ENCODE measurements at places on chromosomes 1 and 21.

- no peak for DNase-seq
Observed at GRCh38 chr1:246000638-246001015, 506.5 kb downstream of the SMYD3 start.

- DNase-seq: no peak
Observed at GRCh38 chr1:78601068-78601467, 19.2 kb upstream of the IFI44L start.

GRCh38 chr1:230065571-230065970 lies 1.5 kb upstream of the GALNT2 start:
- DNase-seq: no peak

DNA sequence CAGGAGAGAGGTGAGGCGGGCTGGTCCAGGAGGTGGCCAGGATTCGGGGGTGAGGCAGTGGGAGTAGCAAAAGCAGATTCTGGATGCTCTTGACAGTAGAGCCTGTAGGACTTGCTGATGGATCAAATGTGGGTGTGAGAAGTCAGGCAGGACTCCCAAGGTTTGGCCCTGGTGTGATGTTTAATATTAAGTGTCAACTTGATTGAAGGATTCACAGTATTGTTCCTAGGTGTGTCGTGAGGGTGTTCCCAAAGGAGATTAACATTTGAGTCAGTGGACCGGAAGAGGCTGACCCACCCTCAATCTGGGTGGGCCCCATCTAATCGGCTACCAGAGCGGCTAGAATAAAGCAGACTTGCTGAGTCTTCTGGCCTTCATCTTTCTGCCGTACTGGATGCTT lies 6.8 kb upstream of the RAB4A start:
- DNase-seq: no peak

DNA sequence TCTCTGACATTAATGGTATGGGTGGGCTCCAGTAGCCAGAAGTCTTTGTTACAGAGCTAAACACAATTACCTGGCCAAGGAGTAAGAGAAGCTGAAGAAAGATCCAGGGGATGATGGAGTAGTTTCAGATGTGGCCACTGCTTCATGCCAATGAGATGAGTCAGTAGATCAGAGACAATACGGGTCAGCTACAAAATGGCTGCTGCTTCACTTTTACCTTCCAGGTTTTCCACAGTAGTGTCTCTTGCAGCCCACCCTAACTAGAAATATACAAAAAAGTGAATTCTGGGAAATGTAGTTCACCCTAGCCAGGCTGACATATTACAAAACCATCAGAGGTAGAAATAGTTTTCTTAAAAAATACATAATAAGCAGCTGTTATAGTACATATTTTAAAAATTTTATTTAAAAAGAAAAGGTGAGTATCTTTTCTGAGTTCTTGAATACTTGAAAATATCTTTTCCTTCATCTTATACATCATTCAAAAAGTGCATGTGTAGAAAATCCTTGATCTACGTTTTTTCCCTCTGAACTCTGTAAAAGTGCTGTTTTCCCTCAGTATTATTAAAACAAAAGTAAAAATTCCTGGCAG lies 36.1 kb downstream of the LRIF1 start:
- no peak for DNase-seq

DNA sequence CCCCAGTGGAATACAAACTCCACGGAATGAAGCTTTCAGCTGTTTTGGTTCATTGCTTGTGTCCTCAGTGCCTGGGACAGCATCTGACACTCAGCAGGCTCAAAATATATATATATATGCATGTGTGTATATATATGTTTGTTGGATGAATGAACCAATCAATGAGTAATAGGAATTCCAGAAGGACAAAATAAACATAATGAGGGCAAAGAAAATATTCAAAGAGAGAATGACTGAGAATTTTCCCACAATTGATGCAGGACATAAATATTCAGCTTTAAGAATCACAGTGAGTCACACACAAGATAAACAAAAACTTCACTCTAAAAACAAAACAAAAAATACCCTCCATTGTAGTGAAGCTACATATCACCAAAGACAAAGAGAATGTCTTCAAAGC lies 64.0 kb downstream of the CHD5 start:
- DNase-seq: no peak

DNA sequence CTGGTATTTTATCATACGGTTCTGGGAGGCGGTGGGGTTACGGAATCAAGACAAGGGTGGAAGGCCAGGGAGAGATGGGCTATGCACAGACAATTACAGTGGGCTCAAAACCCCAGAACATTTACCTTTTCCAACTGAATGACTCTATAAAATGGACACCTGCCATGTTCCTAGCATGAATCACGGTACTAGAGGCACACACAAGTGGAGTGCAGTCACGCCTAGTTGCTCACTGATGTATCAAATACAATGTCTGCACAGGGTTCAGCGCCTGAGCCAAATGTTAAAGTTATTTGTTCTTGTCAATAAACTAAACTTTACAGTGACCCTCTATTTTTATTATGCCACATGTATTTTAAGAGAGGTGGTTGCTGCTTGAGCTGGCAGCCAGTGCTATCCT lies 121.4 kb downstream of the ATG4C start:
- DNase-seq: no peak

- peak; percentile 86 for DNase-seq
Observed at GRCh38 chr1:11730429-11730891, 5.5 kb upstream of the AGTRAP start.

- DNase-seq: peak; percentile 65
Observed at GRCh38 chr1:228236744-228237143, 28.9 kb downstream of the OBSCN start.

- no peak for DNase-seq
Observed at GRCh38 chr21:16590186-16590585, 860.4 kb downstream of the USP25 start.

DNA sequence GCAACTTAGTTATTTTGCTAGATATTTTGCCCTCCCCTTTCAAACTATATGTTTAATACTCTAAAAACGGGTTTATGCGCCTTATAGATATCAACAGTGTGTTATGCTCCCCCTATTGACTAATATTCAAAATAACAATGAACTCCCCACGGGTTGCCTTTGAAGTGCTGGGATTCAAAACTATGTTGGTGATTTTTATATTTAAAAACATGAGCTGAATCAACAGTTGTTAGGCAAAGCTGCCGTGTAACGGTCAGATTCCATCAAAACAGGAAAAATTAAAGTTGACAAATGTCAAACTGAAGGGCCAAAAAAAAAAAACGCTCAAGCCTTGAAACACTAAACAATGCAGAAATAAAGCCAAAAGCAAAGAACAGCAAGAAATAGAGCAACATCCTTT lies 2.5 kb downstream of the TGFBR3 start:
- DNase-seq: no peak

DNA sequence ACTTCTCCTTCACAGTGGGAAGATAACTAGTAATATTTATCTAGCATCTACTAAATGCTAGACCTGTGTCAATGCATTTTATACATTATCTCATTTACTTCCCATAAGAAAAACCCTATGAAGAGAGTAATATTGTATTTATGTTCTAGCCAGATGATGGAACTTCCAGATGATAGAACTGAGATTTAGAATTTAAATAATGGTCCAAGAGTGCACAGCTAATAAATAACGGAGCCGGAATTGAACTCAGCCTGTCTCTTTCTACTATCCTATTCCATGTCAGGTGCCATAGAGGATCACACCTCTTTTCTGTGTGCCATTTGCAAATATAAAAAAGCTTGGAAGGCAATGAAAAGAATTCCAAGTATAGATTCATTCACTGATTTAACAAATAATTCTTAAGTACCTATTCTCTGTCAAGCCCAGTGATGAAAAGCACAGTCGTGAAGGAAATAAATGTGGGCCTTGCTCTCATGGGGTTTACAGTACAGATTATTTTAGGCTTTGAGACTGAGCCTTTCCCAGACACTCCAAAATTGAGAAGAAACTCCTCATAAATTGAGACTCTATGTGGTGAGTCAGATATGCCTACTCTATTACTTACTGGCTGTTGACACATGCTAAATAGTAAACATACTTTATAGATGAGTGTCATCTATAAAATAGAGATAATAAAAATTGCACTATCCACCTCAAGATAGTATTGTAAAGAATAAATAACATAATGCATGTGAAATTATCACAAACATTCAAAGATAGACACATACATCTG lies 378.0 kb upstream of the PRMT6 start:
- DNase-seq: no peak

DNA sequence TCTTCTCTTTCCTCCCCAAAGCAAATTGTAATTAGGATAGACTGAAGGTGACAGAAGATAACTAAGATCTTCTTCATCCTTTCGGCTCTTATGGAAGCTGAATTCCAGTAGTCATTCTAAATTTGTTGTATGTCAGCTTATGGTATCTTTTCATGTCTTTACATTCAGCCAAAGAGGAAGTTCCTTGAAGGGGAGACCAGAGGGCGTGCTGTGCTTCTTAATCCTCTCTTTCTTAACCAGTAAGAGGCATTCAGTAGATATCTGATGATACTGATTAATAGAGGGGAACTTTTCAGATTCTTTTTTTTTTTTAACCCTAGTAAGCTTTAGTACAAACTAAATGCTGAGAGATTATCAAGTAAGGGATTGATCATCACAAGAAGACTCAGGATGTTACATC lies 102.3 kb downstream of the OSBPL9 start:
- no peak for DNase-seq

DNA sequence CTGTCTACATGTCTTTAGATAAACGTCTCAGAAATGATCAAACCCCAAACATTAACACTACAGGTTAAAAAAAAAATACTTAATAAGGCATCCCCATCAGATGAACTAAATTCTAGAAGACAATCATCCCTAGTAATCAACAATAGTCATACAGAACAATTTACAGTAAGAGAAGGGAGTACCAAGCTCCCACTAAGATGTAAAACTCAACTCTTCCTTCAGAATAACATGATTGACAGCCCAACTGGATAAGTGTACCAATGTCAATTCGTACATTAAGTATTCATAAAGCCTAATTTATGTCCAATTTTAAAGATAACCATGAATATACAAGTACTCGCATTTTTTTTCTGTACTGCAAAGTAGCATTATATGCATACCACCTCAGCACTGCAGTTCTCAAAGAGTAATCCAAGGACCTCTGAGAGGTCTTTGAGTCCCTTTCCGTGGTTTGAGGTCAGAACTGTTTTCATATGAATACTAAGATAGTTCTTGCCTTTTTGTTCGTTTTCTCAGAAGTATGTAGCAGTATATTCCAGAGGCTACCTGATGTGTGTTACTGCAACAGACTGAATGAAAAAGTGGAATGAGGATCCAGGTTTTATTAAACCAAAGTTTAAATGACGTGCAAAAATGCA lies 6.6 kb downstream of the SCAF4 start:
- DNase-seq: no peak

GRCh38 chr1:41850029-41850428 lies 68.7 kb downstream of the HIVEP3 start:
- peak; percentile 74 for DNase-seq

DNA sequence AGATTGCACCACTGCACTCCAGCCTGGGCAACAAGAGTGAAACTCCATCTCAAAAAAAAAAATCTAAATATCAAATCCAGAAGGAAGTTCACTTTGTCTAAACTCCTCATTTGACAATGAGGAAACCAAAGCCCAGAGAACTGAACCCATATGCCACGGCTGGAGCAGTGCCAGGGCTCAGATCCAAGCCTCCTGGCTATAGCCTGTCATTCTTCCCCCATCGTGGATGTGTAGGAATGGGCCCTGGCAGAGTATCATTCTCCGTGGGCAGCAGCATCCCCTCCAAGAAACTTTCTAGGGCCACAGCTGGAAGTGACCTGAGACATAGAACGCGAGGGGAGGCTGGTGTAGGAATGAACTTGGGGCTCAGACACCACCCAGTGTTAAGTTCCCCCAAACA lies 47.2 kb downstream of the CAPN9 start:
- DNase-seq: no peak

GRCh38 chr1:207366022-207366421 lies 44.5 kb downstream of the CD55 start:
- DNase-seq: no peak

- no peak for DNase-seq
Observed at GRCh38 chr1:11806307-11806936, 431 bp downstream of the CLCN6 start.

DNA sequence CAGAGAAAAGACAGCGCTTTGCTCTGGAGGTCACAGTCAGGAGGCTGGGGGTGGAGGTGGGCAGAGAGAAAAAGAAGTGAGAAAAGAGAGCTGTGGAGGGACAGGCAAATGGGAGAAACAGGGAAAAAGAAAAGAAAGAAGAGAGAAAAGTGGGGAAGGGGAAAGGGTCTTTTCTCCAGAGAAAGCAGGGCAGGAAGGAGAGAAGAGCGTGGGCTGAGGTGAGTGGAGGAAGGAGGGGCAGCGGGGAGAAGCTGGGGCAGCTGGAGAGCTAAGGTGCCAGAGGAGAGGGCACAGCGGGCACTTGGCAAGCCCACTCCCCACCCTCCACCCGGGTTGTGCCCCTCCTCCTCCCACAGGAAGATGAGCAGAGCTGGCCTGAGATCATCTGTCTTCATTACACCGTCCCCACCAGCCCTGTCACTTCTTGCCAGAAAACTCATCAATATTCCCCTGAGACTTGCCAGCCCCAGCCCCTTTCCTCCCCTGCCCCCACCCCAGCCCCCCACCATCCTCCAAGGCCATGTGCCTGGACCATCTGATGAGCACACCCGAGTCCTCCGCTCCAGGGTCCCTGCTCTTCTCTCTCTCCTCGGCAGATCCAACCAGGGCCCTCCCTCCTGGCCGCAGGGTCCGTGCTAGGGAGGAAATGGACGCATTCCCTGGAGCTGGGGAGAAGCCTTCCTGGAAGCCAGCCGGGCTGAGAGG lies 17.0 kb upstream of the BLACAT1 start:
- no peak for DNase-seq

GRCh38 chr1:63917571-63918417 lies 144.0 kb downstream of the ROR1 start:
- peak; percentile 66 for DNase-seq

DNA sequence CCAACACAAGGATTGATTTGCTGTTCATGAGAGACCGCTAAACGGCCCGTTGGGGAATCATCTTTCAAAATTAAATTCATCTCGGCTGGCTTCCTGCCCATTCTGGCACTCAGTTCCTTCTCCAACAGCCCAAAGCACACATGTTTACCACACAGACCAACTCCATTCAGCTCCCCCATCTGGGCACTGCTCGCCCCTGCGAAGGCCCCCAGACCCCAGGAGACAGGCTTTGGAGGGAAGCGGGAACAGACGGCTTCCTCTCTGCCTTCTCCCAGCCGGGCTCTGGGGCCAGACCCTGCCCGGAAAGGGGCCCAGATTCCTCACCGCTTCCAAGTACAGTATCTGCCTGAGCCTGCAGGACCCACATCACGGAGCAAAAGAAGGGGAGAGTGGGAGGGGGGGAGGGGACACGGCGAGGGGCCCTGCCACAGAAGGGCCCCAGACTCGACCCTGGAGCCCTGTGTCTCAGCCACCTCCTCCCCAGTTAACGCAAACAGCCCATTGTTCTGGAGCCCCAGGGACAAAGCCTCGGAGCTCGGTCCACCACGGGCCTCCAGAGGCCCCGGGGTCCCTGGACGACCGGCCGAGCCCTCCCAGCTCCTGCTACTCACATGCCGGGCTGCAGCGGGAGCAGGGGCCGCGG lies 660 bp downstream of the MEGF6 start:
- DNase-seq: no peak

DNA sequence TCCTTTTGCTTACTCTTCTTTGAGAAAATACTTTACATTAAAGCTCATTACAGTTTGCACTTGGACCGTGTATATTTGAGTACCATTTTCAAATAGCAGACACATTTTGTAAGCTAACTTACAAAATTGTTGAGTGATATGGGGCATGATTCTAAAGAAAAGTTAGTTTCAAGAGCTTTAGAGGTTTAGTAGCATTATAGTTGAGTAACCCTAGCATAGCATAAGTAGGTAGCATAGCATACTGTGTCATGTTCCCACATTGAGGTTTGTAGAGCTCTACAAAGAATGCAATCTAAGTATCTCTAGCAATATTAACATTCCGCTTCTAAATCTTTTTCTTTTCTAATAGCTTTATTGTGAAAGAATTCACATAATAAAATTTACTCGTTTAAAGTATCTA lies 92.0 kb downstream of the ITSN1 start:
- DNase-seq: no peak
